Mesangial cell (primary cell): ENCODE measurements at places on chromosomes 2 and 18. TPM values are rescaled to one million over a fixed set of nuclear protein-coding genes. Genes with fewer than 3 reads are reported as not detected.

The KIAA2012 gene
- total RNA-seq, result under 0.01 TPM in 1 of 2 replicates, not detected in the other

The TTN gene
- total RNA-seq, result under 0.01 TPM in 2 replicates

The LIMS4 gene
- 3.0 and 4.7 TPM in 2 replicates for total RNA-seq

The VWA3B gene
- total RNA-seq, result under 0.01 TPM in 1 of 2 replicates, not detected in the other

The DOK1 gene
- 32.8 and 43.5 TPM in 2 replicates for total RNA-seq

The SNED1 gene
- 1.5 and 6.7 TPM in 2 replicates for total RNA-seq

The CHRND gene
- total RNA-seq, result not detected in 2 replicates

The ASB18 gene
- not detected in 2 replicates for total RNA-seq

The CNDP1 gene
- total RNA-seq, result not detected in 2 replicates

The ICOS gene
- total RNA-seq, result not detected in 2 replicates

The TMEM182 gene
- 1.8 and 3.2 TPM in 2 replicates for total RNA-seq

The AMER3 gene
- not detected in 2 replicates for total RNA-seq

The ABCG8 gene
- not detected in 2 replicates for total RNA-seq

The GPR39 gene
- 4.7 and 6.0 TPM in 2 replicates for total RNA-seq

The BABAM2 gene
- total RNA-seq, result 32.3 and 54.4 TPM in 2 replicates

The TLX2 gene
- not detected in 2 replicates for total RNA-seq

The TEX44 gene
- total RNA-seq, result not detected in 2 replicates

The CCDC74B gene
- total RNA-seq, result 8.8 and 23.8 TPM in 2 replicates

The FBXO41 gene
- 2.4 and 3.8 TPM in 2 replicates for total RNA-seq

The LINC00305 gene
- not detected in 2 replicates for total RNA-seq

The KANSL1L gene
- total RNA-seq, result 4.7 and 13.4 TPM in 2 replicates

The G6PC2 gene
- not detected in 2 replicates for total RNA-seq

The NFATC1 gene
- 2.0 and 3.2 TPM in 2 replicates for total RNA-seq

The SERPINB13 gene
- total RNA-seq, result not detected in 2 replicates

The CCDC178 gene
- total RNA-seq, result 0.13 TPM in 1 of 2 replicates, not detected in the other

The GPR45 gene
- 0.16 and 0.25 TPM in 2 replicates for total RNA-seq
